ENCODE measurements at places on chromosomes 3 and 15.

GRCh38 chr15:58513008-58513407 lies 81.2 kb downstream of the LIPC start:
- DNase-seq: no peak

GRCh38 chr3:124248471-124249028 lies 256.6 kb upstream of the ROPN1 start:
- DNase-seq: no peak

DNA sequence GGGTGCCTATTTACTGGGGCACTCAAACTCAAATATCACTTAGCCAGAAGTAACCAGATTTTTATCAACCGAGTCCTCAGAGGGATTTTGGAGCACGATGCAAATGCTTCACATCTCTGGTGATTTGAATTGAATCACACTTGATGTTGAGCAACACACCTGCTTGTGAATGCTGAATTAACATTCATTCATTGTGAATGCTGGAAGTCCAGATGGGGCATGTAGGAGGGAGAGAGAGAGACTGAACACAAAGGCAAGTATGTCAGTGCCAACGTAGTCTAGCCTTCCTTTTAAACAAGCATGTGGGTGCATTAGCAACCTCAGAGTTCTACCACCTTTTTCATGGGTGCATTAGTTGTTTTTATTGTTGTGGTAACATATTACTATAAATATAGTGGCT lies 156.2 kb downstream of the ADAMTSL3 start:
- no peak for DNase-seq

- DNase-seq: no peak
These were observed 452.1 kb downstream of the RAP2B start for GRCh38 chr3:153614140-153614539.

GRCh38 chr3:184731786-184732537 lies 20.1 kb upstream of the MAGEF1 start:
- DNase-seq: no peak

DNA sequence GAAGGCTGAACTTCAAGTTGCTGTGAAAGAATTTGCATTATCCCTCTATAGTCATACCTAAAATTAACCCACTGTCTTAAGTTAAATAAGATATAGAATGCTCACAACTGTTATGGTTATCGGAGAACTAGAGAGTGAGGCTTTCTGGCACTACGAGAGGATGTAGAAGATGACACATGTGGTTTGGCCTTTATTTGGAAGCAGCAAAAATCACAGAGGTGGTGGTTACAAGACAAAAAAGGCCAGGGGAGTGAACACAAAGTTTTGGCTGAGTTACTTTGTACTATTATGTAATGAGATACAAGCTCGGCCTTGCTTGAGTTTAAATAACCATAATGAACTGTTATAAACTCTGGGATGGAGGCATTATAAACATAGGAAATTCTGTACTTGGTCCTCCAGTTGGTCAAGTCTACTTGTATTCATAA lies 78.3 kb upstream of the ICE2 start:
- peak; percentile 80 for DNase-seq

- DNase-seq: no peak
These were observed 47.1 kb downstream of the PDIA5 start for GRCh38 chr3:123113889-123114450.

DNA sequence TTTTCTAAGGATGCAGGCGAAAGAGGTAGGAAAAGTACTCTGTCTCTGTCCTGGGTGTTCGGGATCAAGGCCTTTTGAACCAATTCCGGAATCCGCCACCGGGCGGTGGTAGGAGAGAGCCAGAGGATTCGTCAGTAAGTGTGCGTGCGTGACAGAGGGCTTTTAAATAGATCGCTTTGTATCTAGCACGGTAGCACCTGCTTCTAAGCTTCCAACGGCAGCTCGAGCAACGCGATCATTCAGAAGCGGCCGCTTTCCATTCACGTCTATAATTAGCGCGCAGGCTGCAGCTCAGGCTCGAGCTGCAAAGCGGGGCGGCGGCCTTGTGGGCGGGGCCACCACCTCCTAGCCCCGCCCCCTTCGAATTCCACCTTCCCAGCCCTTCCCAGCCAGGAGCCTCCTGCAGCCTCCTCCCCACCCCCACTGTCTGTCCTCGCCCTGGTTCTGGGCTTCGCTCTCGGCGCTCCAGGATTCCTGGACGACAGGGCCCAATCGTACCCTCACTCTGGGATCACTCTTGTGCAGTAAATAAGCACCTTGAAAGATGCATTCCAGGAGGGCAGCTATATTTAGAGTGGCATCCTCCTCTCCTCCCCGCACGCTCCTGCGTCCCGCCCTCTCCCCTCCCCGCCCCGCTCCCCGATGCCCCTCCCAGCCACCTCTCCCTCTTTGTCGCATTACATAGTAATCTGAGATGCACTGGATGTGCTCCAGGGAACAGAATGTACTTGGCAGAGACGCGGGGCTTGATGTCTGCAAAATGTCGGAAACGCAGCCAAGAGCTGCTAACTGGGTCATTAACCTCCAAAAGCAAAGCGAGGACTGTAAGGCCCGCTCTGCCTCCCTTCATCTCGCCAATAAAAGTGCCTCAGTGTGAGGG lies 224.1 kb upstream of the TPRG1 start:
- no peak for DNase-seq

- DNase-seq: no peak
These were observed 290.8 kb downstream of the UBE2E2 start for GRCh38 chr3:23493889-23494288.

DNA sequence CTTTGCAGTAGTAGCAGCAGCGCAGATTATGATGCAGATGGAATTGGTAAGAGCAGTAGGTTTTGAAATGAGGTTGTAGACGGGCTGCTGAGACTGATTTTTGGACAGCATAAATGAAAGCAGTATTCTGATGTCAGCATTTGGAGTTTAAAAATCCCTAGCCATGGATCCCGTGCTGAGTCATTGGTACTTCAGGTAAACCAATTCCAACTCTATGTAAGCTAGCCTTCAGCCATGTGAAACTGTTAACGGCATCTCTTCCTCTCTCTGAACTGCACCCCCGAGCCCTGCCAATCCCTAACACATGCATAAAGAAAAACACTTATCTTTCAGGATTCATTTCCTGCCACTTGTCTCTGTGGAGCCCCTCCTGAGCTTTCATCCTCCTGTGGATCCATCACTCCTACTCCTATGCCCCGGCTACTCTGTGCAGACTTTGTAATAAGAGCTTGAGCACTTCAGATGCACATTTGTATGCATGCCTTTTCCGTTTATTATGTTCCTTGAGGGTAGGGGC lies 119.0 kb downstream of the AKAP13 start:
- no peak for DNase-seq

- peak; percentile 71 for DNase-seq
These were observed 3.1 kb downstream of the GP5 start for GRCh38 chr3:194395778-194396538.

All from CD4-positive, alpha-beta T cell treated with Interleukin-4 for 1 hour (primary cell).